EL (cell line): ENCODE measurements at places on chromosomes 13 and 19.

DNA sequence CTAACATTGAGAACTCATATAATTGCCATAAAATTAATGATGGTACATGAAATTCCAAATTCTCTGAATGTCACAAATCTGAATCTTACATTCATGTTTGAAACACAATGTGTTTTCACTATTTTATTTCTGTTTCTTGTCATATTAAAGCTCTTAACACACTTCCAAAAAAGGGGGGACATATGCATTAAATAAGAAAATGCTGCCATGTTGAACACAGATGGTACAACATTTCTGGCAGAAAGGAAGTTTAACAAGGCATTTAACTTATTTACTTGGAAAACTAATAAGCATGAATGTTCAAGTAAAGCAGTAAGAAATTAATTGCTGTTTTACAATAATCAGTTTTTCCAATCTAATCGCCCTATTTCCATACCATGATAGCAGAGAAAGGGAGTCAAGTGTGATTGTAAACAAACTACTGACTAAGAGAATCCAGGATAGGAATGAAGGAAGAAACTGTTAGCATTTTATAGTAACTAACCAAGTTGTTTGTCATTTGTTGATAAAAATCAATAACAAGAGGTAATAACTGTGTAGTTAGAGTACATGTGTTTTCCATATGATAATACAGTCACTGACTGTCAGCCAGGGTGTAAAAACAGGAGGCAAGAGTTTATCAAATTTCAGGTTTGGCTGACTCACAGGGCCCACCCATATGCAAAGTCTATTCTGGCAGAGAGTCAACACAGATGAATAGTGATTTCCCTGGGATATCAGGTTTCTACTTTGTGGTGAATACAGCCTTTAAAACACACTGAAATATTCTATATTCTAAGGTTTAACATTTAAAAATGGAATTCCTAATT, 5.7 kb upstream of the FOXO1 start:
- peak; percentile 53 for DNase-seq

GRCh38 chr19:45812297-45812696, 2.8 kb downstream of the RSPH6A start:
- DNase-seq, result no peak

DNA sequence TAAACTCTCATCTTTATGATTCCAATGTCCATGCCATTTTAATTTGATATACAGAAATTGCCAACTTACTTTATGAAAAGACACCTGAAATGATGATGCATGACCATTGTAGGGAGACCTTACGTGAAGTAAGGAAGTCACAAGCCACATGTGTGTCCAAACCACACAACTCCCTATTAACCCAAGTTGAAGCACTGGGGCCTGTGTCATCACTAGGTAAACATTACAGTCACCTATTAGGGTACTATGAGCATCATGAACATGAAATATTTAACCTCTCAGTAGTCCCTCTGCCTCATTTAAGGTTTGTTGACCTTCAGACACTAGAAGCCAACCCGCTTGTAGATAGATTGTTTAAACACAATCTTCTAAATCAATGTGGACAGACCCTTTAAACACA, 576.9 kb downstream of the IRS2 start:
- no peak for DNase-seq

- no peak for DNase-seq
Measured at GRCh38 chr19:2227415-2228156, 8.5 kb downstream of the PLEKHJ1 start.

GRCh38 chr19:12938779-12939601, 581 bp downstream of the CALR start:
- DNase-seq, result peak; percentile 41

- DNase-seq, result no peak
Measured at GRCh38 chr13:50106559-50106958, 91.3 kb downstream of the KCNRG start.
